ENCODE measurements at places on chromosomes 11 and 22. TPM values are rescaled to one million over a fixed set of nuclear protein-coding genes. Genes with fewer than 3 reads are reported as not detected.

The SCGB1A1 gene
- not detected for total RNA-seq

The CARD18 gene
- total RNA-seq = not detected

The HORMAD2 gene
- not detected for total RNA-seq

The LAYN gene
- 35.2 TPM for total RNA-seq

The TMEM191C gene
- total RNA-seq = 1.1 TPM

Data from smooth muscle cell of the pulmonary artery (primary cell).